ENCODE measurements at places on chromosomes 11 and 22.
A peak's percentile ranks its signal among the peaks of the same experiment; 100 is the strongest.

GRCh38 chr11:729492-730074 lies 17.7 kb upstream of the TALDO1 start:
- no peak for DNase-seq

DNA sequence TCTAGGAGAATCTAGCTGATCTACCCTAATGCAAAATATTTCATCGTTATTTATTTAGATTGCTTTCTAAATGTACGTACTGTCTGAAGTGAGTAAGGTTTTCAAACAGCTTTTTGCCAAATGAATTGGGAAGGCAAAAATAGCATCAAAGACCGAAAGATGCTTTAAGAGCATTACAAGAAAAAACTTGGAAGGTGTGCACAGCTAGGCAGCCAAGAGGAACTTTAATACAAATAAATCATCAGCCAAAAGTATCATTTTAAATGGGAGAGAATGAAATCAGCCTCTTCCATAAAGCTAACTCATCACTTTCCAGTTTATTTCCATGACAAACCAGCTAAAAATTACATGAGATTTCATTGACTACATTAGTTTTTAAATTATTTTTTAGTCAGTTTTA lies 30.2 kb upstream of the CFAP300 start:
- DNase-seq, result no peak

DNA sequence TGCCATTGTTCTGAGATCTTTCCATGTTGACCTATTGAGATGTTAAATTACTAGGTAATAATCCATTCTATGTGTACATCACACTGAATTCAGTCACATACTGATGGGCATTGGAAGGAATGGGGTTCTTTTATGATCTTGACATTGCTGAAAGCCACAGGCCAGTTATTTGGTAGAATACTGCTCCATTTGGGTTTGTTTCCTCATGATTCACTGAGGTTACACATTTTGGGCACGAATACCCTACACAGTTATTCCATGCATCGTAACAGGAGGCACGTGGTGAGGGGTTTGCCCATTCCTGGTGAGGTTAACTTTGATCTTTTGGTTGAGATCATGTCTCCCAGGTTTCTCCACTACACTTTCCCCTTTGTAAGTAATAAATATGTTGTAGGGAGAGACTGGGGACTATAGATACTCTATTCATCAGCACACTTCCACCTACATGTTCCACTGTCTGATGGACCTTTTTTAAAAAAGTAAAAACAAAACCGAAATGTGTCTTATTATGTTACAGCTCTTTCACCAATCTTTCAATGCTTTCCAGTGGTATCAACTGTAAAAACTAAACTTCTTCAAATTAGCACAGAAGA lies 12.0 kb upstream of the FOLR1 start:
- peak; percentile 12 for DNase-seq

- DNase-seq, result no peak
Observed at GRCh38 chr22:40409613-40410113, 39.3 kb downstream of the SGSM3 start.

DNA sequence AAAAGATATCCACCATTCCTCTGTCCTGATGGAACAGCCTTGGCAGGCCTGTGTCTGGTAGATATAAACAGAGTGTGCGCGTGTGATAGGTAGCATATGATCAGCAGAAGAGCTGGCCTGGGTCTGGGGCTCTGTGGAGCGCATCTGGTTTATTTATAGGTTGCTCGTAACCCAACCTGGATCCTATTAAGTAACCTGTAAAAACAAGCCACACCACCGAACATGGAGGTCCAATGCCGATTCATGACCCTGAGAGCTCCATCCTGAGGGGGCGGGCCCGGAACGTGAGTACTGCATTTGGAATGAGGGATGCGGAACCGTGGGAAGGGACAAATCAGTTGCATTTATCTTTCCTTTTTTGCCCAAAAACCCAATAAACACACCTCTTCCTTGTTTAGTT lies 31.9 kb upstream of the APOL5 start:
- no peak for DNase-seq

GRCh38 chr11:115456019-115456418 lies 48.2 kb downstream of the CADM1 start:
- no peak for DNase-seq

DNA sequence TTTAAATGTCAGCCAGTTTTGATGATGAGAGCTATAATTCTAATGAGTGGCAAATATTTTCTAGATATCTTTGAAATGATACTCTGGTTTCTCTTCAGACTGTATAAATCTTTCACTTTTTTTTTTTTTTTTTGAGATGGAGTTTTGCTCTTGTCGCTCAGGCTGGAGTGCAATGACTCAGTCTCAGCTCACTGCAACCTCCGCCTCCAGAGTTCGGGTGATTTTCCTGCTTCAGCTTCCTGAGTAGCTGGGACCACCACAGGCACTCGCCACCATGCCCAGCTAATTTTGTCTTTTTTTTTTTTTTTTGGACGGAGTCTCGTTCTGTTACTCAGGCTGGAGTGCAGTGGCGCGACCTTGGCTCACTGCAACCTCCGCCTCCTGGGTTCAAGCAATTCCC lies 113.6 kb downstream of the TEAD1 start:
- DNase-seq, result no peak

GRCh38 chr11:9739123-9739900 lies 75.4 kb downstream of the SWAP70 start:
- no peak for DNase-seq

GRCh38 chr11:102802341-102802740 lies 4.4 kb upstream of the MMP1 start:
- no peak for DNase-seq

DNA sequence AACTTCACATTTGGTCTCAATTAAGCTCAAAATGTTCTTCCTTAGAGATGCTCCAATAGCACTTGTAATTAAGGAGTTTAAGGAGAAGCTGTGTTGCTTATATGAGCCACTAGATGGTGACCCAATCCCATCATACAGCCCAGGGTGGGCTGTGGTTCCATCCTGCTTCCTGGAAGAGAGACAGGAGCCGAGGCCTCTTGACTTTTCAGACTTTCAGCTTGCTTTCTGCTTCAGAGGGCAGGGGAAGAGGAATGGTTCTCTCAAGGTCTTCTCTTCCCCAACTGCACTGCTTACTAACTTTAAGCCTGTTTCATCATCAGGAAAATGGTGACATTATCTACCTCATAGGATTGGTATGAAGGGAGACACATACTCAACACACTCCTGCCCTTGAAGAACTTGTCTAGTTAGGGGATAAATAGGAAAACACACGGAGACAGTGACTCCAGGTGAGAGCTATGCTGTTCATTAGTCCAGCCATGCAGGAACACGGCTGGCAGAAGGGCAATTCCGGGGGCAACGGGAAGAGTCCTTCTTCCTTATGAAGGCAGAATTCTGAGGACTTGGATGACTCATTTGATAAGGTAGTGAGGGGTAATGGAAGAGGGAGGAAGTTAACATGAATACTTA lies 20.1 kb downstream of the TMEM218 start:
- no peak for DNase-seq

GRCh38 chr11:73139476-73140198 lies 2.5 kb downstream of the FCHSD2 start:
- DNase-seq, result no peak

GRCh38 chr11:35418282-35419183 lies 825 bp downstream of the SLC1A2 start:
- DNase-seq, result peak; percentile 24

GRCh38 chr11:47413908-47414684 lies 5.7 kb downstream of the SLC39A13 start:
- DNase-seq, result no peak

DNA sequence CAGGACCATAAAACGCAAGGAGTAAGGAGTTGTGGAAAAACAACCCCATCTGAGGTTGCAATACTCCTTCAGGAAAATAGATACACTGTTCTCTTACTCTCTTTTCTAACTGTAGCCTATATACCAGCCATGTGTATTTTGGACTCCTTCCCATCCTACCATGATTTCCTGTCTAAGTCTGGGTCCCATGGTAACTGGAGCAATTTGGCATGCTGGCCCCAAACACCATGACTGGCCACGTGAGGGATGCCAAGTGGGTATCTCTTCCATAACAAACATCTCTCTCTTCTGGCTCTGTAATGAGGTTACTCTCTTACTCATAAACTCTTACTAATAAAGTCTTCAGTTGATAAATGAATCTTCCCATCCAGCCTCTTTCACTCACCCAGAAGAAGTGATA lies 26.5 kb downstream of the ABTB2 start:
- DNase-seq, result no peak

- DNase-seq, result no peak
Observed at GRCh38 chr22:29780220-29780619, 13.1 kb downstream of the UQCR10 start.

DNA sequence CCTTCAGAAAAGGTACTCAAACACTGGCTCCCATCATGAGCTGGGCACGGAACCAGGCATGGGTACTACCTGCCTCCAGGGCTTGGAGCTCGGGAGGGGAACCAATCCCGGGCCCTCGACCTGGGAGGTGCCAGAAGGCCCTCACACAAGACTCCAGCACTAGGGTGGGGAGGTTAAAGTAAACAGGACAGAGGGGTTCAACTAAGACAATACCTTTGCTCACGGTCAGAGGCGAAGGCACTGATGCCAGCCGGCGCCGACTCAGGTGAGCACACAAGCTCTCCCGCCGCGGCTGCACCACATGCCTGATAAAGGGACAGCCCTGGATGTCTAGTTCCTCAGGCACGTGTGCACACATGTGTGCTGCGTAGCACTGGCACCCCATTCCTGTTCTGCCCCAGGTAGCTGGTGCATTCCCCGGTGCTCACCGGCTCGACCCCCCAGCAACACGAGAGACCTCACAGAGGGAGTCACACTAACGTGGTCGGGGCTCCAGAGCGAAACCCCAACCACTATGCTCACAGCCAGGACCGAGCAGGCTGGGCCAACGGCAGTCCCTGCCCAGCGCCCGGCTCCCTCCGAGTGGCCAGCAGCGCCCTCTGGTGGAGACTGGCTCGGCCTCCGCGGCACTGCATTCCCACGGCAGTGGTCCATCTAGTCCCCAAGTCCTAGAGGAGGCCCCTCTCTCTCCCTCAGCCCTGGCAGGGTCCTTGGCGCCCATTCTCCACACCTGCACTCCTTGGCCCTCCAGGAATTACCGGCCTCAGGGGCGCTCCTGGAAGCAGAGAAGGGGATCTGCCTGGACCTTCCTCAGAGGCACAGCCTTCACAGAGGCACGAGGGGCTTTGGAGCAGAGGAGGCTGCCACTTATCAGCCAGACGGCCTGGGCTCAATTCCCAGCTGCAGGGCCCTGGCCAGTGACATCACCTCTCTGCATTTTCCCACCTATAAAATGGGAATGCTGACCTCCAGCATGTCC lies 28.8 kb upstream of the MOB2 start:
- DNase-seq, result peak; percentile 83

Data from activated CD4-positive, alpha-beta T cell treated with anti-CD3 and anti-CD28 coated beads, Interleukin-2, amount 50 U/mL, for 48 hours (primary cell).